Astrocyte (in vitro differentiated cells and primary cell): ENCODE measurements at places on chromosomes 7 and 10. TPM values are rescaled to one million over a fixed set of nuclear protein-coding genes. Genes with fewer than 3 reads are reported as not detected.

GRCh38 chr10:90130321-90131086 lies 429.1 kb downstream of the KIF20B start:
- DNase-seq: no peak
- no peak overlapping the region for H3K4me3 ChIP-seq
- peaks cover 4% of the 10 kb centered on the region for H3K4me1 ChIP-seq

The RADIL gene
- 0.22 and 0.86 TPM in 2 replicates for total RNA-seq

The ENKUR gene
- 0.22 and 0.34 TPM in 2 replicates for total RNA-seq

The SFRP5 gene
- total RNA-seq: 0.14 and 0.16 TPM in 2 replicates

DNA sequence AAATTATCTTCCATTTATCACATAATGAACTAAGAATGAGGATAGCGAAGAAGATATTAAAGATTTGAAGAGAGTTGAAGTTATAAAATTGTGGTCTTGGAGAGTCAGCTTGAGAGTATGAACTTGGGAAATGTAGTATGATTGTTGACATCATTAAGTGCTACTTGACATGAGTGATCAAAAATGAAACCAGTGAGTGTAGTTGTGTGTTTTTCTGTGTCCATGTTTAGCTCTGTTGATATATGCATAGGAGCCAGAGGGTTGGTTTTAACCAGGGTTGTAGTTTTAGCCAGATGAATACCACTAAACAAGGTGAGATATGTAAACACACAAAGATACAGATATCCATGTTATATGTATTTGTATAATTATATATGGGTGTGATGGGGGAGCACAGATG lies 6.2 kb downstream of the TMEM106B start:
- peaks cover 3% of the 10 kb centered on the region for H3K36me3 ChIP-seq
- no peak for DNase-seq
- H3K27ac ChIP-seq: no peak overlapping the region
- H3K4me3 ChIP-seq: no peak overlapping the region

The AKR1D1 gene
- total RNA-seq: not detected in 2 replicates

DNA sequence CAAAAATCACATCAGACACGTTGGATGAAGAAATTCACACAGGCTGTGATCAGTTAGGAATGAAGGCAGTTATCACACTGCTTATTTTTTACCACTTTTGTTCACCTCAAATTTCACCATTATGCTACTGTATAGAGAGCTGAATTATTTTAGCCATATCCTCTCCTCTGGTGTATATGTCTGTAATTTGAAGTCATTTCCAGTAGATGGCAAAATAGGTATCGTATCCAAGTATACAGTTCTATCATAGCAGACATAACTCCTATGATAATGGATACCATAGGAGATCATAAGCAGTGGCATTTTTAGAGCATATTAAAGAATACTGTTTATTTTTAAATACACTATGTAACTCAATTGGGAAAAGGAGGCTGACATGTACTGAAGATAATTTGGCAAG lies 909.7 kb downstream of the DNAJB9 start:
- no peak overlapping the region for H3K4me3 ChIP-seq
- no peak for DNase-seq
- no peaks in the 10 kb centered on the region for H3K4me1 ChIP-seq
- H3K27ac ChIP-seq: no peak overlapping the region
- H3K27me3 ChIP-seq: no peaks in the 10 kb centered on the region

DNA sequence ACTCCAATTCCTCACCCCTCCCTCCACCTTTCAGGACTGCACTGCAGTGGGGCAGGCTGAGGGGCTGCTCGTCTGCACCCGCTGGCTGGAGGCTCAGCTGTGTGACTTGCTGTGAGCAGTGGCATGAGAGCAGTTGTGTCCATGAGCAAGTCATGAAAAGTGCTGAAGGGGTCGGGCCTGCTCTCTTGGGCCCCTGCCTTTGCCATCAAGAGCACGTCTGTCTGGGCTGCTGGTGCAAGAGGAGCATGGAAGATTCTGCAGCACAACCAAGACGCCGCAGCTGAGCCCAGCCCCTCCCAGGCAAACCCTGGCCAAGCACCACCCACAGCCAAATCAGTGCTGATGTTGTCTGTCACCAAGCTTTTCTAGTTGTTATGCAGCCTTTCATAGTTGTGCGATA lies 284.3 kb downstream of the TCERG1L start:
- no peak for DNase-seq
- H3K4me1 ChIP-seq: no peaks in the 10 kb centered on the region
- no peaks in the 10 kb centered on the region for H3K36me3 ChIP-seq
- no peak overlapping the region for H3K4me3 ChIP-seq
- no peak overlapping the region for H3K27ac ChIP-seq
